ENCODE measurements at places on chromosomes 6 and 20.

DNA sequence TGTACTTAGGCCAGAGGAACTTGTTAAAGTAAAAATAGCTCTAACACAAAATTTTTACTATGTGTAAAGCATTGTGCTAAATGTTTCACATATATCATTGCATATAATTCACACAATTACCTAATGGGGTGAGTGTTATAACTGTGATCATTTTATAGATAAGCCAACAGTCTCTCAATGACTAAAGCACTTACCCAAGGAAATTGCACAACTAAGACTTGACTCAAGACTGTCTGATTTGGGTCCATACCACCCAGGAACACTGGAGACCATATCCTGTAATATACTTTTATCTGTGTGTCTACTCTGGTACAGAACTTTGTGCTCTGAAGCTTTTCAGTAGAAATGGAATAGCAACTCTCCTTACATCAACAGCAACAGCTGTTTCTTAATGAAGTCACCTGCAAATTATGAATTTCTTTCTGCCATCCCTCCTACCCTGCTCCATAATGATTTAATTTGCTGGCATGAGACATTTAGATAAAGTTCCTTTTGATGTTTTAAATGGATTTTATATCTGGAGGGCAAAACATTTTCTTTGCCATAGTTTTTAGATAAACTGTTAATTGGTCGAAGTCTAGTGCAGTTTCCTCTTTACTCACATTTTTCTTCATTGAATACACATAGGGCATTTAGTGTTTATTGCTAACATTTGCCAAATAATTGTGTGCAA is 47.5 kb downstream of the TSPYL4 start:
- no peak for DNase-seq

- DNase-seq, result no peak
These were observed 892 bp downstream of the REPS1 start for GRCh38 chr6:138987080-138987642.

DNA sequence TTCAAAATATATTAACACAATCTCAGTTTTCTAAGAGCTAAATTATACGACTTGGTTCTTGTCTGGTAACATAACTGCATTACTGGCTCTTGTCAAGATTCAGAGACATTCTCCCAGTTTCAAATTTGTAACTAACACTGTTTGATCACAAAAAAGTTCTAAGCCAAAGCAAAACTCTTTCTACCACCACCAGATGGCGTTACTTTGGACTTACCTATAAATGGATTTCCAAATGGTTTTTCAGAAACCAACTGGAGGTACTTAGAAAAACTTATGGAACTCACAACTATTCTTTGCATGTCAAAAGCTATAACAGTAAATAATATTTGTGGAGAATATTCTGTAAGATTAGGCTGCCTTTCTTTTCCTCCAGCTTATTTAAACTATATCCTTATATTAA is 34.2 kb upstream of the GFRAL start:
- DNase-seq, result no peak

DNA sequence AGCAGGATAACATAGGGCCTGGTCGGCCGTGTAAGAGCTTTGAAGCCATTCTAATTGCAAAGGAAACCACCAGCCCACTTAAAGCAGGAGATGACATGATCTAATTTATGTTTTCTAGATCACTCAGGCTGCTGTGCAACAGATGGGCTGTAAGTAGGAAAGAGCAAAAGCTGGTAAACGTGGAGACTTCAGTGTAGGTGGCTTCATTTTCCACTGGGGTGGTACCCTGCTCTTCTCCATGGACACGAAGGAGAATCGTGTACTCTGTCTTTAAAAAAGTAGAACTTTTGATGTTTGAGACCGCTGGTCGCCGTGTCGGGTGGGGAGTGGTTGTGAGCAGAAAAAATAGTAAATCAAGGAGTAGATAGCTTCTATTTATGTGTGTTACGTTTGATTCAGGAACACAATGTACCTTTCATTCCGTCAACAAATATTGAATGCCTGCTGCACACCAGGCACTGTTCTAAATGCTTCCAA is 6.4 kb downstream of the CASS4 start:
- DNase-seq, result no peak

- no peak for DNase-seq
These were observed 553.7 kb downstream of the COL12A1 start for GRCh38 chr6:74651948-74652842.

GRCh38 chr20:15406072-15406471 is 1068.7 kb upstream of the FLRT3 start:
- no peak for DNase-seq

DNA sequence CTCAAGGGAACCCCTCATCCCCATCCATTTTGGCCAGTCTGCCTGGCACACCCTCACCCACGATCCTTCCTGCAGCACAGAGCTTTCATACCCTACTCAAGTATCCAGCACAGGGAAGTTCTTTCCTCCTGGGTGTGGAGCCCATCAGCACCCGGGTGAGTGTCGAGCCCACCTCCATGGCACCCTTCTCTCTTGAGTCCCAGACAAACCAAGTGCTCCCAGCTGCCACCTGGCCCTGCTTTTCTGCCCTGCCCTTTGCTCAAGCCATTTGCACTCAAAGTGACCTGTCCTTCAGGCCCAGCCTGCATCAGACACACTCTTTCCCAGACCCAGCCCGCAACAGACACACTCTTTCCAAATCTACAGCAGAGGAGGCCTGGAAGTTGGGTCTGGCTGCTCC is 257.2 kb downstream of the DLL1 start:
- no peak for DNase-seq

GRCh38 chr20:34708621-34709043 is 4.5 kb downstream of the TP53INP2 start:
- peak; percentile 23 for DNase-seq

DNA sequence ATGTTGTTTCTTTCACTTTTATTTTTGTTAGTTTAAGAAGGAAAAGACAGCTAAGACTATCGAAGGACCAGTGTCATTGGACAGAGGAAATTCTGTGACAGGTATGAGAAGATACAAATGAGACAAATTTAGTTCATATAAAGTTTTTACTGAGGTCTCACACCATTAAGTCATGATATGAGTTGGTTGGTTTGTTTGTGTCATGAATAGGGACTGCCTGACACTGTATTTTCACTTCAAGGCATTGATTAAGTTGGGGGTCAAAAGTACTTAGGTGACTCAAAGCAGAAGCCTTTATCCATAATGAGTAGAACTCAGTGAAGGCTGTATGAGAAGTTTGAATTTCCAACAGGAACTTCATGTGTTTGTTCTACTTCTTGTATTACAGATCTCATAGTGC is 21.3 kb upstream of the HIVEP2 start:
- DNase-seq, result no peak

DNA sequence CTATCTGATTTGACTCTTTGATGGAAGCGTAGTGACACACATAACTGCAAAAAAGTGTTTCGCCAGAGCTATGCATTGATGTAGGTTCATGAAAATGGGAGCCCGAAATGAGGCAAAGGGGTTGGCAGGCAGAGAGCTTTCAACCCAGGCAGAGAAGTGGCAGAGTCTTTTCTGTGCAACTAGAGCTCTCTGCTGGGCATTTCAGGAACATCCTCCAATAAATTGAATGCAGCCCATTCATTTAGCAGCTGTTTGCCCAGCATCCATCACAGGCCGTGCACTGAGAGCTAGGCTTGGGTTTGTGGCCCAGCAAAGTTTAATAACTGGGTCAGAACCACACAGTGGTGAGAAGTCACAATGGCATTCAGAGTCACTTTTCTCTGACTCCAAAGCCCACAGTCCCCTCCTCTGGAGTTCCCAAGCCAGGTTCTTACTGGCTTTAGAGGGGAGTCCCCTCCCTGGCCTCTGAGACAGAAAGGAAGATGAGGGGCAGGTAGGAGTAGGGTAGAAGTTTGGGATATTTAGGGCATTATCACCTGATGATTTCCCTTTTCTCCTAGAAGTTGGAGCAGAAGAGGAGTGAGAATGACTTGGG is 31.8 kb upstream of the ELMO2 start:
- no peak for DNase-seq

GRCh38 chr6:7021301-7021700 is 86.5 kb upstream of the RREB1 start:
- no peak for DNase-seq

DNA sequence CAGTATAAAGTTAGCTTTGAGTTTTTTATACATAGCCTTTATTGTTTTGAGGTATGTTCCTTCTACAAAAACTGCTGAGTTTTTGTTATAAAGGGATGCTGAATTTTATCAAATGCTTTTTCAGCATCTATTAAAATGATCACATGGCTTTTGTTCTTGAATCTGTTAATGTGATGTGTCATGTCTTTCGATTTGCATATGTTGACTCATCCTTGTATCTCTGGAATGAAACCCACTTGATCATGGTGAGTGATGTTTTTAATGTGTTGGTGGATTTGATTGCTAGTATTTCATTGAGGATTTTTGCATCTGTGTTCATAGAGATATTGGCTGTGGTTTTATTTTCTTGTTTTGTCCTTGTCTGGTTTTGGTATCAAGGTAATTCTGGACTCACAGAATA is 24.7 kb upstream of the BLCAP start:
- DNase-seq, result no peak

DNA sequence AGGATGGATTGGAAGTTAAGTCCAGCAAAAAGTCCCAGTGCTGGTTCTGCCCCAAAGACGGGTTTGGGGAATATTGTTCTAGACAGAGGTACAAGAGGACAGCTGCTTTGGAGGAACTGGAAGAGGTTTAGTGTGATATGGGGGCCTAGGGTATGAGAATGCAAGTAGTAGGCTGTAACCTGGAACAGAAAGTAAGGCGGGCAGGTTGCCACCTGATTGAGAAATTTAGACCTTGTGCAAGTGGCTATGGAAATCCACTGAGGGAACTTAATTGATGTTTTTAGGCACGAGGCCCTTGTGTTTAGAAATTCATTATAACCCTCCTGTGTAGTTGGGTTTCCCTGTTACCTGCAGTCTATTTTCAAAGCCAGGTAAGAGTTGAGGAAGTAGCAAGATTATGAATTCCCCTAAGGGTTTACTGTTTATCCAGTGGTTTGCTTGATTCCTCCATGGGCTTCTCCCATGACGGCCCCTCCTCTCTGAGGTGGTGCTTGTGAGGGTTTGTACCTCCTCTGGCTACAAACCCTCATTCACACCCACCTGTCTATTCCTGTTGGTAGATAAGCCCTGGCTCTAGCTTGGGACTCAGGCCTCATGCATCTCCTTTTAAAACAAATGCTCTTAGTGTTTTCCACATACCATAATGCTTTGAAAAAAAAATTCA is 42.0 kb upstream of the BCAS1 start:
- no peak for DNase-seq

- DNase-seq, result no peak
These were observed 256.5 kb downstream of the TRDN start for GRCh38 chr6:123380257-123380656.

DNA sequence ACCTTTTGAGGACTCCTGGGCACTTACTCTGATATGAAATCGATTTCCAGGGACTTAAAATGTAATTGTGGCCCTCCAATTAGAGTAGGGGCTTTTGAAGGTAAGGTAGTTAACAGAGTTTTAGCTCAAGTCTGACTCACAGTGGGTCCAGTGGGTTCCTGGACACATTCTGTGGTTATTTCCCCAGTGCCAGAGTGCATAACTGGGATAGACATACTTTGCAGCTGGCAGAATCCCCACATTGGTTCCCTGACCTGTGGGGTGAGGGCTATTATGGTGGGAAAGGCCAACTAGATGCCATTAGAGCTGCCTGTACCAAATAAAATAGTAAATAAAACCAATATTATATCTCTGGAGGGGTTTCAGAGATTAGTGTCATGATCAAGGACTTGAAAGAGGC is 243.8 kb upstream of the EPHA7 start:
- no peak for DNase-seq

- no peak for DNase-seq
These were observed 1515.9 kb upstream of the DEFB115 start for GRCh38 chr20:29741594-29741893.

DNA sequence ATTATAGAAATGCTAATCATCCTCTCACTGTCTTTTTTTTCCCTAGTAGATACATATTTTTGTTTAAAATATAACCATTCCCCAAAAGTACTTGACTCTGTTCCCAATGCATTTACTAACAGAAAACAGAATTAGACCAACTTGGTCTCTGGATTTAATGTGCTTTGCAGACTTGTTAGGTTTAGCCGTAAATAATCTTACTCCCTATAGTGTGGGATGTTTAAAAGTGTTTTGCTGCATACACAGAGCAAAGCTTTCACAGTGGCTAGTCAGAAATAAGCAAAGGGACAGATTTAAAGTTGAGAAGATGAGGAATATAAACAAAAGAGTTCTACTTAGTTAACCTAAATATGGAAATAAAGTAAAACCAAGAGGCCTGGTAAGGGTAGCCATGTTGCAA is 527.5 kb downstream of the HDGFL1 start:
- DNase-seq, result no peak

DNA sequence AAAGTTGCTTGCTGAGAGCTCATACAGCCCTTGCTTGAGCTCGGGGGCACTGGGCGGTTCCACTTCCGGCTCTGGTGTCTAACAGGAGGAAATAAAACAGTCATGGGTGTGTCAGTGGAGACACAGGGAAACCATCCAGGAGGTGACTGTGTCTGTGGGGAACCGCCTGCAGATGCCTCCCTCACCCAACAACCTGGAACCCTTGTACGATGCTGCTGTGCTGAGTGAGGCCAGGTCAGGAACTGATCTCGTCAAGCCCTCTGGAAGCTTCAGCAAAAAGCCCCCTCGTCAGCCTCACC is 15.5 kb downstream of the TXNDC5 start:
- DNase-seq, result no peak

- no peak for DNase-seq
These were observed 223.9 kb downstream of the PHF3 start for GRCh38 chr6:63859528-63859927.

DNA sequence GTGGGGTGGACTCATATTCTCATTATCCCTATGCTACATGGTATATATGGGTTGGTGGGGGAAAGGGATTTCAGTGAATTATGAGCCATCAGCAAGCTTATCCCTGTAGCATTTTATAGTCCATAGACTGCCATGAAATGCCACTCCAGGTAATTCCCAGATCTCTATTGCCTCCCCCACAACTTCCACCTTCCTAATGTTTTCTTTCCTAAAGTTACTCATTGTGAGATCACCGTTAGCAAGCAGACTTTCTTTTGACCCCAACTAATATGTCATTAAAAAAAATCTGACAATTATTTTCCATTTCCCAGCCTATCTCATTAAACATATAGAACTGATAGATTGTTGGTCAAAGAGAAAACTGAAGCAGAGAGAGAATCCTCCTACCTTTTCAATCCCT is 40.7 kb upstream of the TBX18 start:
- DNase-seq, result no peak

- DNase-seq, result no peak
These were observed 68.6 kb downstream of the MTFR2 start for GRCh38 chr6:136181512-136181833.

DNA sequence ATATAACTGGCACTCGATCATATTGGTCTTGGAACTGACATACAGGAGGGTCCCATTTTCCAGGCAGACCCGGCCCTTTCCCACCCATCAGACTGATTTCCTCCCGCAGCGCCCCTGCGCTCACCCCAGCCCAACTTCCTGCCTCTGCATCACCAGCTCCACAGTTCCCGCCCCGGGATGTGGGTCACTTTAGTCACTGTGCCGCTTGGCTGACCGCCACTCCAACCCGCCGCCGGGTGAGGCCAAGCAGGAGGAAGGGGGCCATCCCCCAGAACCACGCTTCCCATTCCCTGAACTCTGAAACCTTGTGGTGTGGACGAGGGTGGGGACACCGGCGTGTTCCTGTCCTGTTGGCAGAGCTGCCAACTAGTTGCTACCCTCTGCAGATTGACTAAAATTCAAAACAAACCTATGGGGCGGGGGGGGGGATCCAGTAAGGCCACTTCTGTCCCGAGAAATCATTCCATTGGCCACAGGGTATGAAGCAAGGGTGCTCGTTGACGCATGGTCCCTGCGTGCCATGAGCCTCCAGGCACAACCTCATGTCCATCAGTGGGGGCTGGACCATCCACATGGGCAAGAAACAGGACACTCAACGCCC is 12.3 kb downstream of the TGM2 start:
- DNase-seq, result peak; percentile 78

Data from right renal cortex interstitium (tissue), 3 donors.